ENCODE measurements at places on chromosomes 11 and 22.

DNA sequence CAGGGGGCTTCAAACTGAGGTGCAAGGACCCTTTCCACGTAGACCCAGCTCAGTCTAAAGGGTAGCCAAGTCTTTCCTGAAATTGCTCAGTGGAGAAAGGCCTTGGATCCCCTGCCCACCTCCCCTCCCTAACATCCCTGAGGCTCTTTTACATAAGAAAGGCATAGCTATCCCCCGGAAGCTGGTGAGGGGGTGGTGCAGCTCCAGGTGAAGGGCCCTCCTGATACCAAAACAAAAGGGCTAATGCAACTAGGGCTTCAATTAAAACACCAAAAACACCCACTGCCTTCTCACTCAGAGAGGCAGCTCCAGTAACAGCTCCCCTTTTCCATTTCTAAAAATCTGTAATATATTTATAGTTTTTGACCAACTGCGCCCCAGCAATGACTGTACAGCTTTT is 5.8 kb downstream of the SHANK2 start:
- DNase-seq: no peak

DNA sequence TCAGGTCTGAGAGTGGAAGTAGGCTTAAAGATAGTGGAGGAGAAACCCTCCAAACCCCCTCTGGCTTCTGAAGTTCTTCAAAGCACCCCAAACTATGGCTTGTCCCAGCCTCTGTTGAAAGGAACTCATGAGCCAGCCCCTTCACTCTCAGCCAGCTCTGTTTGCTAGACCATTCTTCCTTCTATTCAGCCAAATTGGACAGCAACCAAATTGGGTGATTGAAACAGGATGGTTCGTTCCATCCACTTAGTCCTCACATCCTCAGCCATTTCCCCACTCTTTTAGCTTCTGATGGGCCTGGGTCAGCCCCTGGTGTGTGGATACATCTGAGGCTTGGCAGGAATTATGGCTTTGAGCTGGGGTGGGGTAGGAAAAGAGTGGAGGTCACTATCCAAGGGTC is 4.5 kb downstream of the HTR3A start:
- DNase-seq: no peak

- DNase-seq: no peak
Observed at GRCh38 chr11:90447618-90448017, 224.8 kb upstream of the CHORDC1 start.

DNA sequence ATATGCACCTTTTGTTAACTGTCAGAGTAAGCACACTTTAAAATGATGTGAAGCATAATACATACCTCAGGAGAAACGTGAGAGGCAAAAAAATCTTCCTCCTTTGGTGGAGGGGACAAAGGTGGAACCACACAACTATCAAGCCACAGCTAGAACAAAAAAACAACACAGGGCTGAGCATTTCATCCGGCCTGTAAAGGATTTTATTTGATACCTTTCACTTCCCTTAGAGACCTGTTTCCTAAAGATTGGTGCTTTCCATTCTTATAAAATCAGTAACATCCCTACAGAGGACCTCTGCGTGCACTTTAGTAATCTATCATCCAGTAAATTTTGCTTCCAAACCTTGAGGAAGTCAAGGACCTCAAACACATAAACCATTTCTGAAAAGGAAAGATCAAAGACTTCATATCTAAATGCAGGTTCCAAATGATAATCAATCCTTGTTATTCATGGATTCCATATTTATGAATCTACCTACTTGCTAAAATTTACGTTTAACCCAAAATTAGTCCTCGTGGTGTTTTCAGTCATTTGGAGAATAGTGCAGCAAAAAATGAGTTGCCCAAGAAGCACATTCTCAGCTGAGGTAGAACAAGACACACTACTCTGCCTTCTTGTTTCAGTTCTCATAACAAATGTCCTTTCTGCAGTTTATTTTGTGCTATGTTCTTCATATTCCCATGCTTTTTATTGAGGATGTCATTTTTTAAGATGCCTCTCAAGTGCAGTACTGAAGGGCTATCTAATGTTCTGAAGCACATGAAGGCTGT is 22.7 kb downstream of the ARFGAP3 start:
- no peak for DNase-seq

GRCh38 chr11:62791501-62792201 is at the start of gene TMEM223:
Gene TMEM223, minus strand, starts transcription at chr11:62792006. Its CDS starts 12 bp downstream, at chr11:62791994.
- peak; percentile 91 for DNase-seq

- DNase-seq: no peak
Observed at GRCh38 chr11:107675902-107676301, 36.0 kb downstream of the SLN start.

DNA sequence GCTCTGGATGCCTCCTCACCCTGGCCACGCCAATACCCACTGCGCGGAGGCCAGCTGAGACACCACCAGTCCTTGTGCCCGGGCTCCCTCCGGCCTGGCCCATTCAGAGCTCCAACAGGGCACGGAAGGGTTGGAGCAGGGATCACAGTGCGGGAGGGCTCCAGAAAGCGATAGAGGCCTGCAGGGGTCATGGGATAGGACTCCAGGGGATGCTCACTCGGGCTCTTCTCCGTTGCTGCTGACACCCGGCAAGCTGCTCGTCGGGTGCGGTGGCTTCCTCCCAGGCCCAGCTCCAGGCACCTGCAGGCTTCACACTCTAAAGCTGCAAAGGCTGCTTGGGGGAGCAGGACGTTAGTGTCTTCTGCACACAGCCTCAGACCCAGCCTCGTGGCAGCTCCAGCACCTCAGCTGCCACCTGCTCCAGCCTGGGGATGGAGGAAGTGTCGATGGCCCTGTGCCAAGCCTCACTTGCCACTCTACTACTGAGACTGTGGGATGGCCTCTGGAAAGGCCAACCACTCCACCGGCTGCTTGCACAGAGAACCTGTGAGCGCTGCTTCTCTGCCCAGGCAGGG is 10.6 kb downstream of the WNT7B start:
- DNase-seq: no peak

GRCh38 chr11:267491-267994 is 10.7 kb upstream of the NLRP6 start:
- peak; percentile 62 for DNase-seq

DNA sequence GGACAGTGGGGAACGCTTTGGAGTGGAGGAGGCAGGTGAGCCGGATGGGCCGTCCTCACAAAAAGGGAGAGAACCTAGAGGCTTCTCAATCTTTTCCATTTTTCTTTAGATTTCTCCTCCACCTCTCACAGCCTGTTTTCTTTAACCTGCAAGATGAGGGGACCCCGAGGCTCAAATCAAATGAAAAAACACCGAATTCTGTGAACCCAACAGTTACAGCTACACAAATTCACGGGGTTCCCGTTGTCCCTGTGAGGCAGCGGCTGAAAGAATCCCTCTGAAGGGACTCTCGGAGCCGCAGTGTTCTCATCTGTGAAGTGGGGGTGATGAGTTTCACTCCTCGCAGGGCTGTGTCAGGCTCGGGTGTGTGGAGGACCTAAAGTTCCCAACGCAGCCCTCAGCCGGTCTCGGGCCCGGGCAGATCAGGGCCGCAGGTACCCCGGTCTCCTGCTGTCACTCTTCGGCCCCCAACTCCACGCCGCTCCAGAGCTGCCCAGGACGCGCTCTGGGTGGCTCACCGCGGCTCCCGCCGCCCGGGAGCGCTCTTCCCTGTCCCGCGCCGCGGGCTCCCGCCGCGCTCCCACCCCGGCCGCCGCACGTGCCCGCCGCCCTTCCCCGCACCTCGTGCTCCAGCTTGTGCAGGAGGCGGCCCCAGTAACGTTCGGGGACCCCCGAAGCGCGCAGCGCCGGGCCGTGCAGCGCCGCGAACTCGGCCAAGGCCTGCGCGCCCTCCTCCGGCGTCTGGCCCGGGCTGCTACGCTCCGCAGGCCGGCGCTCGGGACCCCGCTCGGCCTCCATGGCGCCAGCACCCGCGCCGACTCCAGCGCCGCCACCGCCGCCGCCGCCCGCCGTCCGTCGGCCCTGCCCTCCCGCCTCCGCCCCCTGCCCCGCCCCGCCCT is at the start of gene TTLL12:
TTLL12 (minus strand) TSS at position 863 of the 899 bp plus-strand sequence; CDS start at position 798, 65 bp downstream.
- DNase-seq: peak; percentile 68

DNA sequence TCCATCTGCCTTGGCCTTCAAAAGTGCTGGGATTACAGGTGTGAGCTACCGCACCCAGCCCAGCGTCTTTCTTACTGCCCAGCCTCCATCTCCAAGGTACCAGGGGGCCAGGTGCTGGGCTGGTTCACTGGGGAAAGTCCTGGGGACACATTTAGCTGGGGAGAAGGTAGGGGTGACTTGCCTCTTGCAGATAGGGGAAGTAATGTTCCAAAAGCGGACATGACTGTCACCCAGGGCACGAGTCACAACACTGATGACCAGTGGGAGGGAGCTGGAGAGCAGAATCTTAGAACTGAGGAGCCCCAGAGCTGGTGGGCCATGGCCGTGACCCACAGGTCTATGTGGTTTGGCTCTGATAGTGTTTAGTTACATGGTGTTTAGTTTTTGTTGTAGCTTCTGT is 2.4 kb upstream of the SLC15A3 start:
- DNase-seq: no peak

- DNase-seq: no peak
Observed at GRCh38 chr11:88043149-88043548, 132.1 kb downstream of the RAB38 start.

- DNase-seq: no peak
Observed at GRCh38 chr11:126029805-126030204, 32.9 kb downstream of the CDON start.

GRCh38 chr11:2076441-2076840 is 62.7 kb downstream of the IGF2 start:
- peak; percentile 14 for DNase-seq

- no peak for DNase-seq
Observed at GRCh38 chr11:119115484-119116234, 5.7 kb upstream of the HINFP start.

DNA sequence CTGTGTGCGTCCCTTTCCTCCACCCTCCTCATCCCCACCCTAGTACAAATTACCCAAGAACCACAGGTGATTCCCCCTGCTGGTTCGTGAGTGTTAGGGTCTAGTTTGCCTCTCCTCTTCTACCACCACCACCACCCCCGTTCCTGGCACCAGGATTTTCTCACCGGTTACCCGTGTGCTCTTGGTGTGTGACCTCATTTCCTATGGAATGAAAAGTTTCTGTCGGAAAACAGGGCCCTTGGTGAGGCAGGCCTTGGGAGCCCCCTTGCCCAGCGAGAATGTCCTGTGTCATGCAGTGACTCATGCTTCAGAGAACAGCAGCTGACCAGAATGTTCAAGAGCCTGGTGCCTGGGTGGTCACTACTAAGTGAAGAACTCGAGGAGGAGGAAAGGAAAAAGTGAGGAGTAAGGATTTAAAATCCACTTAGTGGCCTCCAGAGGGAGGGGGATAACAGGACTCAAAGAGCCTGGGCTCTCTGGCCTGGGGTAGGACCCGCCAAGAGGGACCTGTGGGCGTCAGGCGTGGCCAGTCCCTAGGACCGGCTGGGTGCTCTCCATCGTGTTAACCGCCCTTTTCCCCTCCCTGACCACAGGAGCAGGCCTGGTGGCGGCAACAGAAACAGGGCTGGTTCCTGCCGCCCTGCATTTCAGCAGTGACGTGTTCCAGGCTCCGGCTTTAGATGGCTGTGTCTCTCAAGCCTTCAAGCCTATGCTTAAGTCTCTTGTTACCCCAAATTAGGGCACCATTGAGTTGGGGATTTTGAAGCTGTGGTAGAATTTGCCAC is 30.2 kb downstream of the C22orf31 start:
- no peak for DNase-seq

DNA sequence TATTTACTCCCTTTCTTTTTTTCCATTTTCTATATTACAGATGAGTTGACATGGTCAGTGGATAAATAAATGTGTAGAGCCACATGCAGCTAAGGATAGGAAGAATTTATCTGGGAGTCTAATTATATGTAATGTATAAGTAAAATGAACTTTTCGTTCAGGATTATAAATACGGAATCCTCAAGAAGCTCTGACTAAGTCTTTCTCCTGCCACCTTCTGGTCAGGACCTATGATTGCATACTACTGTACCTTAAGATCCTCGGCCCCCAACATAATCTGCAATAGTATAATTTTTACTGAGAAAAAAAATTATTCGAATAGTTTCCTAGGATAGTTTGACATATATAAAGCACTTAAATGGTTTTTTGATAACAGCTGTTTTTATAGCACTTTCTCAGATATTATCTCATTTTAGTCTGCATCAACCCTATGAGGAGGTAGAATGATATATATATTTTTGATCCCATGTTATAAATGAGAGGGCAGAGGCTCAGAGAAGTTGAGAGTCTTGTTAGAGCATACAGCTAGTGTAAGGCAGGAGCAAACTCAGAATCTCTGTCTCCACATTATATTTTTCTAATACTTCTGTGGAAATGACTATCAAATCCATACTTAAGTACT is 36.1 kb downstream of the CCDC90B start:
- no peak for DNase-seq

GRCh38 chr11:88469561-88470225 is 132.2 kb upstream of the CTSC start:
- DNase-seq: no peak

DNA sequence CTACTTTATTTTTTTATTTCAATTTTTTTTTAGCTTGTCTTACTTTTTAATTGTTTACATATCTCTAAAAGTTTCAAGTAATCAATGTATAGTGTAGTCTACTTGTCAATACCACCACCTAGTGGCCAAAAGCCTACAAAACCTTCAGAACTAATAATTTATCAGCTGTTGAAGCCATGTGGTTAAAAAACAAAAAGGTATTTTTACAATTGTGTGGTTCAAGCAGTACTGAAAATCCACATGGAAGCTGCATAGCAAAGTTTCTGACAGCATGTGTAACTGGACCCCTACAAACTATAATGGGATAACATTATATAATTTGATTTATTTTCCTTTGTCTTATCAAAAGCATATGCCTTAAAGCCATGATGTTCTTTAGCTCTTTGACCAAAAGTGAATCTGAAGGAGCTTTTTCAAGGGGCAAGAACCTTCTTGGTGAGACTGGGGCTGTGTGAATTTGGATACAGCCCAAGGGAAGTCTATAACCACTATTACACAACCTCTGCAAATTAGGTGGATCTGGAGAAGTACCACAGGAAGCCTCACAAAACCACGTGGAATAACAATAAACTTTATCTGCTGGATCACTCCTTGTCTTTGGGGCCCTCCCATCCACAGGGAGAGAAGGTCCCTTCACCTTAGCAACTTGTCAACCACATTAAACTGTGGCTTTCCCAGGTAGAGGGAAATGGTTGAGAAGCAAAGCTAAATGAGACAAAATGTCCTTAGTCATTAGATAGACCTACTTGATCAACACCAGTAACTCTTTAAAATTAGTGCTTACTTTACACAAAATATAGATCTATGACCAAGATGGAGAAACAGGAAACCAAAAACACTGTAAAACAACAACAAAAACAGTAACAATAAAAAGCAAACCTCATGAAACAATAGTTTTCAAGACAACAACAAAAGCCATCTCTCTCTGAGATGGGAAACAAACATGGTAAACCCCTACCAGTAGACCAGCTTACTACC is 9.9 kb downstream of the NARS2 start:
- no peak for DNase-seq

- no peak for DNase-seq
Observed at GRCh38 chr11:77449060-77449521, 24.8 kb downstream of the PAK1 start.

Data from activated CD4-positive, CD25-positive, alpha-beta regulatory T cell treated with anti-CD3 and anti-CD28 coated beads, Interleukin-2, amount 50 U/mL, for 72 hours (primary cell).